ENCODE measurements at places on chromosomes 2 and 18.
A peak's percentile ranks its signal among the peaks of the same experiment; 100 is the strongest.

DNA sequence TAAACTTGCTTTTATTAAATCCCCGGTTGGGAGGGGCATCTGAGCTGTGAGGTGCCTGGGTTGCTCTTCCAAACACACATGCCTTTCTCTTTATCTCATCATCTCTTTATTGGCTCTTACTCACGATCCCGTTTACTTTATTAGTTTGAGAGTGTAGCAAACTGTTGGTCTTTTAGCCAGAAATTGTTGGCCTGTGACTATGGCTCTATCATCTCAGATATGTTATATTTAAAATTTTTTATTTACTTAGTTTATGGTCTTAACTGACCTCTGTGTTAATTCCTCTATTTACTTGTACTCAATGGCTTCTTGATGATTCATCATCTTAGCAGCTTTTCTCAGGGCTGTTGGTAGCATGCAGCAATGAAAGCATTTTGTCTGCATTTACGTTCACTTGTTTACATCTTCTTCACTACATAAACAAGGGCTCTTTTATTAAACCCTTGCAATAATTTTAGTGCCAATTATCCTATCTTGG, 408.4 kb downstream of the HRH4 start:
- no peak for DNase-seq

GRCh38 chr2:206296128-206296527, 21.7 kb downstream of the ZDBF2 start:
- DNase-seq = no peak

DNA sequence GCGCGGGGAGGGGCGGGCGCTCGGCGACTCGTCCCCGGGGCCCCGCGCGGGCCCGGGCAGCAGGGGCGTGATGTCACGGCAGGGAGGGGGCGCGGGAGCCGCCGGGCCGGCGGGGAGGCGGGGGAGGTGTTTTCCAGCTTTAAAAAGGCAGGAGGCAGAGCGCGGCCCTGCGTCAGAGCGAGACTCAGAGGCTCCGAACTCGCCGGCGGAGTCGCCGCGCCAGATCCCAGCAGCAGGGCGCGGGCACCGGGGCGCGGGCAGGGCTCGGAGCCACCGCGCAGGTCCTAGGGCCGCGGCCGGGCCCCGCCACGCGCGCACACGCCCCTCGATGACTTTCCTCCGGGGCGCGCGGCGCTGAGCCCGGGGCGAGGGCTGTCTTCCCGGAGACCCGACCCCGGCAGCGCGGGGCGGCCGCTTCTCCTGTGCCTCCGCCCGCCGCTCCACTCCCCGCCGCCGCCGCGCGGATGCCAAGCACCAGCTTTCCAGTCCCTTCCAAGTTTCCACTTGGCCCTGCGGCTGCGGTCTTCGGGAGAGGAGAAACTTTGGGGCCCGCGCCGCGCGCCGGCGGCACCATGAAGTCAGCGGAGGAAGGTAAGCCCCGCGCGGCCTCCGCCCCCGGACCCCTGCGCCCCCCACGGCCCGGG, at the start of gene NFATC1:
Gene NFATC1 (plus strand): TSS at position 170 of the 644 bp plus-strand sequence. CDS start 295 bp downstream, at position 465.
- DNase-seq = peak; percentile 38

GRCh38 chr2:234318361-234318760, 178.5 kb downstream of the ARL4C start:
- DNase-seq = no peak

DNA sequence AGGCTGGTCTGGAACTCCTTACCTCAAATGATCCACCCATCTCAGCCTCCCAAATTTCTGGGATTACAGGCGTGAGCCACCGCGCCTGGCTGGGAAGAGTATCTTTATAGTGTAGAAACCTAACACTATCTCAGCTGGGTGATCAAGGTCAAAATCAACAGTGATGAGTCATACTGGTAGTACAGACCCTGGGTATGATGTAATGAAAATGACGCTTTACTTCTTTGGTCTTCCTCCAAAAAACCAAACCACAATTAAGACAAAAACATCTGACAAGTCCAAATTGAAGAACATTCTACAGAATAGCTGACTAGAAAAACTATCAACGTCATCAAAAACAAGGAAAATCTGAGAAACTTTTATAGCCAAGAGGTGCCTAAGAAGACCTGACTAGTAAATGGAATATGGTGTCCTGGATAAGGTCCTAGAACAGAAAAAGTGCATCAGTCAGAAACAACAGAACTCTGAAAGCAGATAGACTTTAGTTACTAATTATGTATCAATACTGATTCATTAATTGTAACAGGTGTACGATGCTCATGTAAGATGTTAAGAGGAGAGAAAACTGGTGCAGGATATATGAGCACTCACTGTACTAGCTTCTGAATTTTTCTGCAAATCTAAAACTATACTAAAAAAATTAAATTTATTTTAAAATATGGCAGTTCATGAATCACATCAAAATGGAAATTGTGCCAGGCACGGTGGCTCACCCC, 25.4 kb downstream of the PDCL3 start:
- DNase-seq = no peak

- no peak for DNase-seq
Observed at GRCh38 chr18:75297731-75298130, 87.1 kb downstream of the TSHZ1 start.

DNA sequence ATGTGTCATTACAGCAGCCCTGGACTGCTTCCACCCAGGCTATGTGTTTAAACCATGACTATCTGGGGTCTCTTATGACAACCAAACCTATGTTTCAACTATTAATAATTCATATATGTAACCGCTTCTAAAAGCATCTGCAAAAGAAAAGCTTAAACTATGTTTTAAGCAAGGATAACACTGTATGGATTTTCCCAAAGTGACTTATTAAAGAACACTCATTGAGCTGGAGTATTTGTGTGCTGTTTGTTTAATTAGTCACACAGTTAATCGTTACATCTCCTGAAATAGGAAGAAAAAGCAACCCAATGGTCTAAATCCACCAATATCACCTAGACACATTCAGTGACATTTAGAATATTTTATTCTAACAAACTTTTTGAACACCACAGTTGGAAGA, 51.3 kb downstream of the TMEM163 start:
- no peak for DNase-seq

GRCh38 chr2:71798266-71799012, 345.1 kb downstream of the DYSF start:
- DNase-seq = no peak

DNA sequence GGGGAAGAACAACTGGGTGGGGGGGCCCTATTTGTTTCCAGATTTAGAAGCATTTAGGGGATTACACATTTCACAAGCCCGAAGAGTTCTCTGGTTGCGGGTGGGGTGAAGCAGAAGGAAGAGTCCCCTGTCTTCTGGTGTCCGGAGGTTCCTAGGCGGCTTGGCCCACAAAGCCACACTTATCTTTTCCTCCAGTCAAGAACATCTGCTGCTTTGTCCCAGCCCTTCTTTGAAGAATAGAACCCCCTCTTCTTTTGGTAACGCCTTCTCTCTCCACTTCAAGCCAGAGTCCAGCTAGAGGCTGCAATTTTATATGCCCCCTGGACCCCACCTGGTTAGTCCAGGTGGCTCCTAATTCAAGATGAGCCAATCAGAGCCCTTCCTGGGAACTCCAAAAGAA, 15.8 kb downstream of the BOLA3 start:
- no peak for DNase-seq

DNA sequence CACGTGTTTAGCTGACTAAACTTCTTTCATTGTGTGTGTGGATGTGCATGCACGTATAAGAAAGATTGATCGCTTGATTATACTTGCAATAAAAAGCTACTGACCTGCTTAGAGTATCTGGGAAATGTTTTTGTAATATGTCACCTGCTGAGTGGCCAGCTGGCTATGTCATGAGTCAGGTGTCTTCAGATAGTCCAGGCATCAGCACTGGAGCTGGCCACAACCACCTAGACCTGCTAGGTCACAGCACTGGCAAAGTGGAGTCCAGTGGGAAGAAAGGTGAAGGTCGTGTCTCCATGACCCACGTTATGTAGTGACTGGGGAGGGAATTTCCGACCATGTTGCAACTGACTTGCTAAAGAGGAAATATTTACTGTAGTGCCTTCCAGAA, 147.0 kb downstream of the ESCO1 start:
- peak; percentile 42 for DNase-seq

- no peak for DNase-seq
Observed at GRCh38 chr18:25190472-25190871, 161.5 kb downstream of the ZNF521 start.

DNA sequence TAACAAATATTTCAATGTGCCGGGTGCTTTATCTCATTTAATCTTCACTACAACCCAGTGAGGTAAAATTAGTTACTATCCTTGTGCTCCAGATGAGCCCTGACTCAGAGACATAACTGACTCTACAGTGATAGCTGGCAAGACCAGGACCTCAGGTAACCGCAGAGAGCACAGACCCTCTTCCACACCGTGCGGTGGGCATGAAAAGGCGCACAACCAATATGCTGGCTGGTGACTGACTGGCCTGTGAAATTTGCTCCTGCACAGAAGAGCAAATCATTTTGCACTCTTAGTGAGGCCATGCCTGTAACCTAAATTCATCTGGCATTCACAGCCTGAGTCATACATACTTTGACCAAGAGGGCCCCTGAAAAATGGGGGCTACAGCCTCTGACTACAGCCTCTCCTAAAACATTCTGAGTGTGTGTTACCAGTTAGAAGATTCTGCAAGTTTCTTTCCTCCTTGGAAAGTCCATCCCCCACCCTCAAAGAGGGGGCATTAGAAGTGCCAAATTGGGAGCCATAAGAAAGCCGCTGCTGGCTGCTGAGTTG, 22.4 kb upstream of the MSGN1 start:
- DNase-seq = no peak

- no peak for DNase-seq
Observed at GRCh38 chr18:59559528-59559927, 137.7 kb downstream of the CCBE1 start.

DNA sequence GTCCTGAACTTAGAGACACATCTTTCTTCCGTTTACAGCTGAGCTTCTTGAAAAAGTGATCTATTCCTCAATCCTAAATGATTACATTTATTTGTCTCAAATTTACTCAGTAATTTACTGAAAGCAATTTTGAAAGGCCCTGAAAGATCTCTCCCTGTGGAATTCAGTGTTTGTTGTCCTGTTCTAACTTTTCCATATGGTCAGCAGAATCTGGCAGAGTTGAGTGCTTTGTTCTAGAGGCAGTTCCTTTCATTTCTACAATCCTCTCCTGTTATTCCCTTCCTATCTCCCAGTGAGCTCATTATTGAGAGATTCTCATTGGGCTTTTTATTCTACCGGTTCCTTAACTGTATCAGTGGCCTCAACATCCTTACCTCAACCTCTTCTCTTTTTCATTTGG, 36.5 kb upstream of the REG3G start:
- no peak for DNase-seq

DNA sequence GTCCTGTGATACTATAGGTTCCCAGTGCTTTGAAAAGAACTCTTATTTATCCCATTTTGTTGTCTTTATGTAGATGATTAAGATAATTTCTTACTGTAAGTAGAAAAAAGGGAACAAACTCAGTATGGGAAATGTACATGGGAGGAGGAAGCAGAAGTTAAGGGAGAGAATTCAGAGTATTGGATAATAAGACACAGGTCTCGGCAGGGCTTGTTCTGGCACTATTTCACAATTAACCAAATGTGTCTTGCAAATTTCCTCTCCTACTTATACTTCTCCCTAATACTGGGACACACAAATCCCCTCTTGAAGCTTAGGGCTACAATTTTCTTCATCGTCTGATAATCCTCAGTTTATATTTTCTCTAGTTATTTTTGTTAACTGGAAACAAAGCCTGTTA, 744.0 kb downstream of the ADCYAP1 start:
- DNase-seq = no peak

DNA sequence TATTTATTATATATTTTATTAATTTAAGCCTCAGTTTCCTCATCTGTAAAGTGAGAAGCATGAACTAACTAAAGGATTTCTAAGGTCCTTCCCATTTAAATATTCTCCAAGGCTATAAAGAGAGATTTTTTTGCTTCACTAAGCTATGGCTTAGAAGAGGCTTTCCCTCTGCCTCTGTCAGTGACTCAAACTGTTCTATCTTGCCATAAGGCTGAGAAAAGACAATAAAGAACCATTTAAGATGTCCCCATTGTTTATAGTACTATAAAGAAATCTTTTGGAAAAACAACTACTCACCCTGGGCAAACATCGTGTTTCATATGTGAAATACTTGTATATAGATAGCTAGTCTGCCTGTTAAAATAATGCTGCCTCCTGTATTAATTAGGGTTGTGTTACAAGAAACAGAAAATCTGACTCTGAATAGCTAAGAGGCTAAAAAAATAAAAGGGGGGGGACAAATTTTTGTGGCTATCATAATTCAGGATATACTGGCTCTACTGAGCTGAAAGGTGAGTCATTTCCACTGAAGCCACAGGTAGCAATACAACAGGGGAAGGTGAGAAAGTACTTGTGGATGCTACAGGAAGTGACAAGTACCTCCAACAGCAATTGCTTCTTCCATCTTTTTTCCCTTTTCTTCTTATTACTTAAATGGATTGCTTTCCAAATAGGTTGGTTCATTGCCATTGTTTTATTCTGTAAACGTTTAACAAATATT, 25.4 kb downstream of the EPHA4 start:
- no peak for DNase-seq

DNA sequence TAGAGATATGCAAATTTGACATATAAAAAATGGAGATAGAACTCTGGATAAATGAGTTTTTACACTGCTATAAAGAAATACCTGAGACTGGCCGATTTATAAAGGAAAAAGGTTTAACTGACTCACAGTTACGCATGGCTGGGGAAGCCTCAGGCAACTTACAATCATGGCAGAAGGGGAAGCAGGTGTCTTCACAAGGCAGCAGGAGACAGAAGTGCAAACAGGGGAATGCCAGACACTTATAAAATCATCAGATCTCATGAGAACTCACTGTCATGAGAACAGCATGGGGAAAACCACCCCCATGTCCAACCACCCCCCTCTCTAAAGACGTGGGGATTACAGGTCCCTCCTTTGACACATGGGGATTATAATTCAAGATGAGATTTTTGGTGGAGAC, 1540.2 kb upstream of the SLC39A10 start:
- DNase-seq = no peak

DNA sequence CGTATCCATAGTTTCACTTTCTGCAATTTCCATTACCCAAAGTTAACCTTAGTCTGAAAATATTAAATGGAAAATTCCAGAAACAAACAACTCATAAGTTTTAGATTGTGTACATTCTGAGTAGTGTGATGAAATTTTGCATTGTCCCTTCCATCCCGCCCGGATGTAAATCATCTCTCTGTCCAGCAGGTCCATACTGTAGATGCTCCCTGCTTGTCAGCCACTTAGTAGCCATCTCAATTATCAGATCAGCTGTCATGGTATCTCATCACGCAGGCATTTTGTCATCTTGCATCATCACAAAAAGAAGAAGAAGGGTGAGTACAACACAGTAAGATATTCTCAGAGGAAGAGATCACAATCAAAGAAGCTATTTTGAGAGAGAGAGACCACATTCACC, 185.0 kb upstream of the STK17B start:
- no peak for DNase-seq

DNA sequence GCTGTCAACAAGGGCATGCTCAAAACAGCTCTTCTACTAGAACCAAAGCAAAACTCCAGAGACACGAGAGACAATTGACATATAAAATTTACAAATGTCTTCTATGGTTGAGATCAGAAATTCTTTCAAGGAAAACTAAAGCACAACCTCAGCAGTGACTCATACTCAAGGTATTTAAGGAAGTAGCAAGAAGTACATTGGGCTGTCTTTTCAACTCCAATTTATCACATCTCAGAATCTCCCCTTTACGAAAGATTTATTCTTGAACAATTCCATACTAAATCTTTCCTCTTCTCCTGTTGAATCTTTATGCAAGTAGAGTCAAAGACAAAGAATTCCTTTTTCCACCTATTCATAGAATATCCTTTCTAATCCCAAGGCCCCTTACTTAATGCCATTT, 324.0 kb downstream of the IRS1 start:
- no peak for DNase-seq

GRCh38 chr2:232721882-232722281, 24.8 kb downstream of the GIGYF2 start:
- DNase-seq = no peak

Measured in NCI-H748 treated with DMSO at 0.1 percent for 48 hours (cell line).